ENCODE measurements at places on chromosomes 6 and 20. TPM values are rescaled to one million over a fixed set of nuclear protein-coding genes. Genes with fewer than 3 reads are reported as not detected.

Gene KIAA1755
- total RNA-seq = 3.6 TPM

Gene SEC63
- 154 TPM for total RNA-seq

Gene HLA-DPB1
- 12.7 TPM for total RNA-seq

Gene HAO1
- not detected for total RNA-seq

Gene LY86
- not detected for total RNA-seq

DNA sequence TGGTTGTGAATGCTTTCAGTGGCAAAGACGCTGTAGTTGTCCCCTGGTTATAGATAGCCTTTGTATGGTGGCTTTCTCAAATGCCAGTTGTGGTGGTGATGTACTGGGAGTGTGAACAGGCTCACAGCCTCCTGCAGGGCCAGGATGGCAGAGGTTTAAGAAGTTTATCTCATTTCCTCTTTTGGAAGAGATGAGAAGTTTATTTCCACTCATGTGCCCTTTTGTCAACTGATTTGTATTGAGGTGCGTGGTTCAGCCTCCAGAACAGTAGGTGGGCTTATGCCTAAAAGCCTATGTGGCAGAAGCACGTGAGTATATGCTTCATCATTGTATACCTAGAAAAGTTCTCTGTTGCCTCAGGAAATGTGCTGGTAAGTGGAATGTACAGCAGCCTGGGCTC, 13.7 kb upstream of the ZFP57 start:
- H3K4me3 ChIP-seq = no peak overlapping the region
- H3K4me1 ChIP-seq = no peaks in the 10 kb centered on the region
- H3K27me3 ChIP-seq = no peaks in the 10 kb centered on the region
- H3K27ac ChIP-seq = no peak overlapping the region
- no peak for DNase-seq

DNA sequence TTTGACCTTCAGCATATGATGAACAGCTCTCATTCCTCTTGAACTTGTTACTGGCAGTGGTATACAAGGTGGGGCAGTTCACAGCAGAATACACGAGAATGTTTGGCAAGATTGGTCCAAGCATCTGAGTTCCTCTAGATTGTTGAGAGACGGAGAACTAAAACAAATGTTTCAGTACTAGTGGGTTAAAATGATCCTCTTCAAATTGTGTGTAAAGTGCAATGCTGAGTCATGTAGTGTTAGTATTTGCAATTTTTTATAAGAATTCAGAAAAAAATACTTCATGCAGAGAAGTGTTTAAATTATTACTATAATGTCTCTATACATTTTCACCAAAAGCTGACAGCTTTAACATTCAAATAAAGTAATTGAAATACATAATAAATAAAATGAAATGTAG, 879.8 kb downstream of the TFAP2A start:
- no peaks in the 10 kb centered on the region for H3K27me3 ChIP-seq
- no peak overlapping the region for H3K4me3 ChIP-seq
- no peak for DNase-seq
- H3K27ac ChIP-seq = no peak overlapping the region
- peaks cover under 1% of the 10 kb centered on the region for H3K4me1 ChIP-seq
- peaks cover 2% of the 10 kb centered on the region for H3K36me3 ChIP-seq

DNA sequence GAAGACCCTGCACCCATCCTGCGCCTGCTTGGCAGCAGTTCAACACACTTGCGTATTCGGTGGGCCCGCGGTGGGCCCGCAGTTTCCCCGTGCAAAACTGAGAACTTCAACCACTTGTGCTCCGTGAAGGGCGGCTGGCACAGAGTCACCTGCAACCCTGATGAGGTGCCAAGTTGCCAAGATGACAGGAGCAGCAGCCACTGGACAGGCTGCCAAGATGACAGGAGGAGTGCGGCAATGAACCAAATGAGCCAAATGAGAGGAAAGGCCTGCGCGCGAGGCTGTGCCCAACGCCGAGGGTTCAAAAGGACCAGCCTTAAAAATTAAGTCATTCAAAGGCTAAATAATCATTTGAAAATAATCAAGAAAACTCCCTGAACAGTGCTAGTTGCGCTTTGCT, 20.1 kb downstream of the DIDO1 start:
- DNase-seq = no peak
- H3K27me3 ChIP-seq = no peaks in the 10 kb centered on the region
- peaks cover 56% of the 10 kb centered on the region for H3K36me3 ChIP-seq

DNA sequence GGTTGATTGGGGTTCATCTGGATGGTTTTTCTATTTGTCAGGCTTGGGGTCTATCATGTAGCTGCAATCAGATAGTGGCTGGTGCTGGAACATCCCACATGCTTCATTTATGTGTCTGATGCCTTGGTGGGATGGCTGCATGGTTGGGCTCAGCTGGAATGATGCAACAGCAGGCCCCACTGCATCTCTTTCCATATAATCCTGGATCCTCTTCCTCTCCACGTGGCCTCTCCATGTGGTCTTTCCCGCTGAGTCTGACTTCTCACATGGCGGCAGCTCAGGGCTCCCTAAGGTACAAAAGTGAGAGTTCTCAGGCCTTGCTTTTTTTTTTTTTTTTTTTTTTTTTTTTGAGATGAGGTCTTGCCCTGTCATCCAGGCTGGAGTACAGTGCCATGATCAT, 65.0 kb upstream of the SUPT3H start:
- H3K36me3 ChIP-seq = no peaks in the 10 kb centered on the region
- H3K4me1 ChIP-seq = peaks cover 46% of the 10 kb centered on the region
- no peak for DNase-seq
- no peak overlapping the region for H3K27ac ChIP-seq

- H3K4me3 ChIP-seq = no peak overlapping the region
- no peak overlapping the region for H3K27ac ChIP-seq
- H3K4me1 ChIP-seq = no peaks in the 10 kb centered on the region
- DNase-seq = no peak
Measured at GRCh38 chr6:152002306-152002705, 194.8 kb downstream of the ESR1 start.

- H3K36me3 ChIP-seq = peaks cover 6% of the 10 kb centered on the region
- no peak overlapping the region for H3K4me3 ChIP-seq
- H3K27me3 ChIP-seq = peaks cover 3% of the 10 kb centered on the region
- no peak for DNase-seq
- no peak overlapping the region for H3K27ac ChIP-seq
- H3K4me1 ChIP-seq = peaks cover 6% of the 10 kb centered on the region
Measured at GRCh38 chr6:91185072-91185471, 598.2 kb upstream of the MAP3K7 start.

- no peaks in the 10 kb centered on the region for H3K4me1 ChIP-seq
- no peaks in the 10 kb centered on the region for H3K36me3 ChIP-seq
- H3K27me3 ChIP-seq = peaks cover 36% of the 10 kb centered on the region
- no peak for DNase-seq
- no peak overlapping the region for H3K27ac ChIP-seq
- H3K4me3 ChIP-seq = no peak overlapping the region
Measured at GRCh38 chr20:879626-880025, 36.5 kb downstream of the ANGPT4 start.
